Mesothelial cell of epicardium (in vitro differentiated cells): ENCODE measurements at places on chromosomes 3 and 15.
A peak's percentile ranks its signal among the peaks of the same experiment; 100 is the strongest.

DNA sequence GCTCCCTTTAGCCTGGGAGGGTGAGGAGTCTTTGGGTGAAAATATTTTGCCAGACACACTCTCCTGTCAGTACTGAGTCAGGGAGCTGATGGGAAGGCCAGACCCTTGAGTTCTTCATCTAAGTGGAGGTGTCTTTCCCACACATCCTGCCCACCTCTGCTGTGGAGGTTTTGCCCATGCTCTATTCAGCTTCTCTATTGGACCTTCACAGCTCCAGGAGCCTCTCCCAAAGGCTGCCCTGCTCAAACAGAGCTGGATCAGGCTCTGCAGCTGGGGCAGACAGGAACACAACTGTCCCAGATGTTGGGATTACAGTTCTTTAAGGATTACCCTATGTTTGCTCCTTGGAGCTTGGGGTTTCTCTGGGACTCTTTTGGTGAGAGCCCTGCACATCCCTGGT lies 77.9 kb downstream of the SPSB4 start:
- DNase-seq: no peak

DNA sequence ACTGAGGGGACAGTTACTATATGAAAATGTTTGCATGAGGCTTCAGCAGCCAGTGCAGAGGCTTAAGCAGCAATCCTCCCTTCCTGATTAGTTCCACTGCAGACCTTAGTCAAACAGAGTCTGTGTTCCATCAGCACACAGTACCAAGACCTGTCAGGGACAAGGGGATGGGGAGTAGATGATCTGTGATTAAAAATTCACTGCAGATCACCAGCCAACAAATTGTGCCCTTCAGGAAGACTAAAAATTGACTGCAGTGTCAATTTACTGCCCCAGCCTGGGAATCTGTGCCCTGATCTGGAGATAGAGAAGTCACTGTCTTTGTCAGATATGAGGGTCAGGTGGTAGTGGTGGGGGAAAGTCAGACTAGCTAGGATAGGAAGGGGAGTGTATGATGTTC lies 13.8 kb upstream of the NMNAT3 start:
- DNase-seq: no peak

GRCh38 chr3:25713341-25713985 lies 48.8 kb upstream of the TOP2B start:
- DNase-seq: no peak

DNA sequence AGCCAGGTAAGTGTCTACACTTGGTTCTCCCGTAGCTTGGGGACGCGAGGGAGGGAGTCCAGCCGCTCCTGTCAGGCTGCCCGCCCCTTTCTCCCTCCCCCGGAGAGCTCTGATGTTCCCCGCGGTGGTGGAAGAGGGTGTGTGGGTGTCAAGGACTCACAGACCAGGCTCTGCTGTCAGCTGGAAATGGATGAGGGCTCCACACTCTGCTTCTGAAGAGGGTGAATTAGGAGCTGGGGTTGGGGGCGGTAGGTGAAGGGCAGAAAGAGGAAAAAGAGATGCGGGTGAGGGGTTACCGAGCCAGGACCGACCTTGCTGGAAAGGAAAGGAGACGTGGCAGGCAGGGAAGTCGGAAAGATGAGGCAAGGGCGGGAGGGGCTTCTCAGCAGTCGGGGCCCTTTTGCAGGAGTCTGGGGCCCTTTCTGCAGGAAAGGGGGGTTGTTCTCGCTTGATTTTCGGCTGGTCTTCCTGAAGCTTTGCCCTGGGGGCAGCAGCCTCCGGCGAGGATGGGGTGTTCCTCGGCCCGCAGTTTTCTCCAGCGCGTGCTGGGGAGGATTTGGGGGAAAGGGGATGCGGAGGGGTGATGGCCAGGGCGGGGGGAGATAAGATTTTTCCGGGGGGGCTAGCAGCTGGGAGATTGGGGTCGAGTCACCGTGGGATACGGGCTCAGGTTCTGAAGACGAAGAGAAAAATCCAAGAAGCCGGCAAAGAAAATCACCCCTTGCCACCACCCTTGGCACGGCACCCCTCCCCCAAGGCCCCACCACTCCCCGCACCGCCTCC lies 602 bp upstream of the BAHD1 start:
- DNase-seq: no peak

DNA sequence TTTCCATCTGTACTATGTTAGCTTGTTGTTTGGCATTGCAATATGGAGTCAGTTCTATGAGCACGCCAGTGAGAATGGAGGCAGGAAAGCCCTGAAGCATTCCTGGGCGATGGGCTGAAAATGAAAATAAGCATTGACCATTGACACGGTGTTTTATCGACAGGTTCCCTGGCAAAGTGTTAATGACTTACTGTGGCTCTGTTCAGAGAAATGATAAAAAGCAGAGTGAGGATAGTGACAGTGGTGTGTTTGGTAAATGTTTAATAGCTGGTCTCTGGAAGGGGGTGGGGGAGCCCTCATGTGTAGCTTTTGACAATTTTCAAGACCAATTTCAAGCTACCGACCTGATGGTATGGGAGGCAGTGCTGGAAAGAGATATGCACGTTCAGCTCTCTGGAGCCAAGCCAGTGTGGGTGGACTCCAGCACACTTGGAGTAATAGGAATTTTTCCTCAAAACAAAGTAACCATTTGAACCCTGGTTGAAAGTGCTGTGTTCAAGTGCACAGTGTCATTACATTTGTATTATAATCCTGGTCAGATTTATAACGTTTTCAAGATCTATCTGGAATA lies 341.7 kb upstream of the ROBO2 start:
- DNase-seq: no peak

GRCh38 chr15:90557186-90558084 lies 27.7 kb downstream of the CRTC3 start:
- DNase-seq: no peak

DNA sequence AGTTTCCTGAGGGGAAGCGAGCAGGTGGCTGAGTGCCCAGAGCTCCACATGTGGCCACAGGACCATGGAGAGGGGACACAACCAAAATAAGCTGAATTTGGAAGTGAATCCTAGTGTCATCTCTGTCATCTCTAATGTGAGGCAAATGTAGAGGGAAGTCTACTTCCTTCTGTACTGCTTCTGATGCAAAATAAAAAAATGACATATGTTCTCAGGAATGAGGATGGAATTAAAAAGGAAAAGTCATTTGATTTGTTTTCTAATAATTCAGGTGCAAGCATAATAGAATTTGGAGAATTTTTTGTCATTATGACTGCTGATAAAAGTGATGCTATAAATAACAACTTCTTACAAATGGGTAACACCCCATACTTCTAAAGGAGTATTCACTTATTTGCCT lies 59.5 kb upstream of the POU1F1 start:
- no peak for DNase-seq

- DNase-seq: no peak
These were observed 11.6 kb downstream of the LPP start for GRCh38 chr3:188165596-188165995.

DNA sequence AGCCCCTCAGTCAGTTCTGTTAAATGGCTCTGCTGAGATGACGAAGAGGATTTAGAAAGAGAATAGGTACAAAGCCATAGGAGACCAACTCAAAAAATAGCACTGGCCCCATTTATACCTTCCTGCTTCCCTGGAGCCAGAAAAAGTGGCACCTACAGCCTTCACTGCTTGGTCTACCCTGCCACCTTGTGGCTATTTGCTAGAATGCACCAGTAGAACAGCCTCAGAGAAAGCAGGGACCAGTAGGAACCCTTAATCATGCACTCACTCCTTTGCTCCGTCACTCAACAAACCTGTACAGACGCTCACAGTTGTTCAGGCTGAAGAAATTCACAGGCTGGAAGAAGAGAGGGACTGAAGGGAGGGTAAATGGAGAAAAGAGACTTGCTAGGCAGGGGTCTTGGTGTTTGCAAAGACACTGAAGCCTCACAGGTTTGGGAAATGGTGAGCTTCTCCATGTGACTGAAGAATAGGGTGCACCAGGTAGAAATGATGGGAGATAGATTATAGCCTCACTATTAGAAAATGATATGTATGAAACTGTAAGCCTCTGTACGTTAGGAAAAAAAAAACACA lies 12.1 kb upstream of the RTP2 start:
- peak; percentile 78 for DNase-seq

DNA sequence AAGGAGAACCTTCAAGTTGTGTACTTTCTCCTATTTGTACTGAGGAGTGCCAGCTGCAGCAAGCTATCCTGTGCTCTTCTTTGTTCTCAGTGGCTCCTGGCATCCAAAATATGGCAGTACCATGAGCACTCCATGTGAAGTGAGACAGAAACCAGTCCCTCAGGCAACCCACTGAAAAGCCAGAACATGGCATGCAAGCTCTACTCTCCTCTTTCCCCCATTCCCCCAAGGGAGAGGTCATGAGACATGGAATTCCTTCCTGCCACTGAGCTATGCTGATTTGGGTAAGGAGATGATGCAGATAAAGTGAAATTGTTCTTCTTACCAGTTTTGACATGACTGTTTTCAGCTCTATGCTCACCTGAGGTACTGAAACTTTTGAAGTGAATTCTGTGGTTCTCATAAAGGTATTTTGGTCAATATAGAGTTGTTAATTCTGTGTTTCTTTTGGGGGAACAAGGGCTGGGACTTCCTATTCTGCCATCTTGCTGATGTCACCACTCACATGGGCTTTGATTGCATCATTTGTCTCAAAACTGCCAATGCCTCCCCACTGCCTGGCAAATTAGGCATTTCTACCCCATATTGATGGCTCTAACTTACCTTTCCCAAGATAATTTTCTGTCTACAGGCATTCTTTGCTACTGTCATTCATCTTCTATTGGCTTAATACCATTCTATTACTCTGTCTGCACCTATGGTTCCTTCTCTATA lies 22.8 kb upstream of the CEP152 start:
- DNase-seq: no peak

- no peak for DNase-seq
These were observed 44.3 kb downstream of the CERS3 start for GRCh38 chr15:100484443-100484842.

DNA sequence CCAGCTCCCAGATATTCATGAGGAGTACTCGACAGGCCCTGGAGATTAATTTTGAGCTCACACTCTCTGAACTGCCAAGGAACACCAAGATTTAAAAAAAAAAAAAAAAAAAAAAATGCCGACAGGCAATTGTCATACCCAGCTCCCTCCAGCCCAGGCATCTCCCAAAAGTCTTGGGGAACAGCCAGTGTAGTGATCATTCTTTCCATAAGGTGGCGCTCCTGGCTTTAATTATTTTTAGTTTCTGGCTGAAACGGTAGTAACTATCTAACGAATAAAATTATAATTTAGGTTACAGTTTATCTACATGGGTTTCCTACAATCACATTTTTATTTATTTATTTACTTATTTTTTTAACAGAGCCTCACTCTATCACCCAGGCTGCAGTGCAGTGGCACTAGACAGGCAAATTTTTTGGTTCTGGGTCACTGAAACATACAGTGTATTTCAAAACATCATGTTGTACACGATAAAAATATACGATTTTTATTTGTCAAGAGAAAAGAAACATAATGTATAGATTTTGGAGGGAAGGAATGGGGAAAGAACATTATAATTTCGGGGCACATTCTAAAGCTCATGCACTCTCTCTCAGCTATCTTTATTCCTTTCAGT lies 157.3 kb downstream of the ADAMTS9 start:
- no peak for DNase-seq

GRCh38 chr3:31322460-31322859 lies 210.3 kb upstream of the STT3B start:
- no peak for DNase-seq

GRCh38 chr3:14565868-14566588 lies 25.9 kb upstream of the GRIP2 start:
- no peak for DNase-seq

DNA sequence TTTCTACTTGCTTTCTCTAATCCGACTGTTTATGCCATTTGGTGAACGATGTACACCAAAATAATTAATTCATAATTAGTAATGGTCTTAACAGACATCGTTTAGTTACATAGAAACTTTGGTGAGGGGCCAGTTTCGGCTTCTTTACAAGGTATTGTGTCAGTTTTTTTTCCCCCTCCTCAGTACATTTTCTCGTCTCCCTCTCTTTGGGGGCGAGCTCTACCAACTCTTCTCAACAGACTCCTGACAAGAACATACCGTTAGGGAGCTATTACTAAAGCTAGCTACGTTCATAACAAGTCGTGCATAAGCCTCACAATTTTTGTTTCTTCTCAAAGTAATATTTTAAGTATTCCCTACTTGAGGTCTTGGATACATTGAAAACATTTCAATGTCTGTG lies 1.4 kb downstream of the U2SURP start:
- no peak for DNase-seq

GRCh38 chr3:31748281-31748932 lies 215.7 kb downstream of the STT3B start:
- DNase-seq: no peak

DNA sequence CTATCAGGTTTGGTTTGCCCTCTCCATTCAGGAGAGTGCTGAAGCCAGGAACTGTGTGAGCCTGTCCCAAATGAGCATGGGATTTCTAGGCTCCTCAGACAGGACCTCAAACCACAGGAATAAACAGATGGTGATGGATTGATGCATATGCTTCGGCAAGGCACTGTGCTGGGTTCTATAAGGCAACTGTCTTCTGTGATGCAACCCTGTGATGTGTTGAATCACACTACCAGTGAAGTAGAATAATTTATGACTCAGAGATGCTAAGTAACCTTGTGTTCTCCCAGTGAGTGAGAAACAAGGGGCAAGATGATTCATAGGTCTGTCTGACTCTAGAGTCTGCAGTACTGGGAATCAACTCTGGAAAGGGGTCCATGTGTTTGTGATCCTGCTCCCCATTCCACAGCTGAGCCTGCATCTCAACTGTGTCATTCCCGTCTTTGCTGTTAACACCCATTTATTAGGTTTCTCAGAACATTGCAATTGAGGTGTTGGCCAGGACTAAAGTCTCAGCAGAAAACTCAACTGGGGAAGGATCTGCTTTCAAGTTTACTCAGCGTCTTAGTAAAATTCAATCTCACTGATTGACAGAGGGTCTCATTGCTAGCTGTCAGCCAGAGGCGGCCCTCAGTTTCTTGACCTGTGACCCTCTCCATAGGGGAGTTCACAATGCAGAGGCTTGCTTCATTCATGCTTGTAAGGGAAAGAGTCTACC lies 510.1 kb upstream of the CFAP20DC start:
- DNase-seq: no peak

DNA sequence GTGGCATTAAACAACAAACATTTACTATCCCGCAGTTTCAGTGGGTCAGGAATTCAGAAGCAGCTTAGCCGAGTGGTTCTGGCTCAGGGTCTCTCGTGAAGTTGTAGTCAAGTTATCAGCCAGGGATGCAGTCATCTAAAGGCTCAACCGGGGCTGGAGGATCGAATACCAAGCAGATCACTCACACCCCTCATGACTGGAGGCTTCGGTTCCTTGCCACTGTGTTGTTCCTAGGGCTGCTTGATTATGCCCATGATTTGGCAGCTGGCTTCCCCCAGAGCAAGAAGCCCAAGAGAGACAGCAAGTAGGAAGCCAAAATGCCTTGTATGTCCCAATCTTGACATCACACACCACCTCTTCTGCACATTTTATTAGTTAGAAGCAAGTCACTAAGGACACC lies 33.9 kb upstream of the CDCP1 start:
- DNase-seq: no peak

GRCh38 chr3:196057760-196058331 lies 24.0 kb downstream of the TFRC start:
- DNase-seq: no peak
